ENCODE measurements at places on chromosomes 3 and 15.

DNA sequence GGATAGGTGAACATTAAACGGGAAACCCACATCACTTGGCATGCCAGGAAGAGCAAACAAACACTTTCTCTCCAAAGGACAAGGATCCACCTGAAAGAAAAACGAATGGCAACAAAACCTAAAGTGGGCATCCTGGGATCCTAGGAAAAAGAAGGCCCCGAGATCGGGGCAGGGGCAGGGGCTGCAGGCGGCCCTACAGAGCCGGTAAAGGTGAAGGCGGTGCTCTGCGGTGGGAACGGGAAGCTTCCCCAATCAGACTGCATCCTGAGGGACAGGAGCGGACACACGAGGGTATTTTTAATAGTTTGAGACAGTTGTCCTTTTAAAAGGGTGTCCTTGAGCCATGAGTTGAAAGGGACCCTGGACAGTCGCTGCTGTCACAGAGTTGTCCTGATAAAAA is 24.9 kb upstream of the GABRA5 start:
- H3K27ac ChIP-seq: no peak overlapping the region
- no peak for DNase-seq
- H3K27me3 ChIP-seq: no peaks in the 10 kb centered on the region
- no peak overlapping the region for H3K4me3 ChIP-seq
- H3K4me1 ChIP-seq: no peaks in the 10 kb centered on the region
- H3K36me3 ChIP-seq: no peaks in the 10 kb centered on the region

DNA sequence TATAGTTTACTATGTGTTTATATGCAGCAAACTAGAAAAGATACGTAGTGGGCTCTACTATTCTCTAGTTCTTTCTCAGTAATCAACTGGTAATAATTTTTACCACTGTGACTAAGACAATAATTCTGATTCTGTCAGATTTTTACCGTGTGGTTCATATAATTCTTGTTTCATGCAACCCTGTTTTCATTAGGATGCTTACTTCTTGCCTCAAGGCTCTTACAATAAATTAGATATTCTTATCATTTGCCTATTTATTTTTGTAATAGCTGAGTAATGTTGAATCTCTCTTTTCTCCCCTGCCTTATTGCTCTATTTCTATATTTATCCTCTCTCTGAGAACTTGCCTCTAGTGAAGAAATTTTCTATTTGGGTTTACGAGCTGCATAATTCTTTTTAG is 524.7 kb downstream of the NAALADL2 start:
- H3K4me3 ChIP-seq: no peak overlapping the region
- no peak overlapping the region for H3K27ac ChIP-seq
- H3K36me3 ChIP-seq: no peaks in the 10 kb centered on the region
- peak; percentile 38 for DNase-seq

GRCh38 chr15:99279827-99280226 is 28.5 kb downstream of the LRRC28 start:
- H3K4me3 ChIP-seq: no peak overlapping the region
- H3K27me3 ChIP-seq: no peaks in the 10 kb centered on the region
- no peaks in the 10 kb centered on the region for H3K36me3 ChIP-seq
- DNase-seq: no peak

- H3K36me3 ChIP-seq: no peaks in the 10 kb centered on the region
- H3K27ac ChIP-seq: no peak overlapping the region
- H3K4me3 ChIP-seq: no peak overlapping the region
- peaks cover 7% of the 10 kb centered on the region for H3K4me1 ChIP-seq
Observed at GRCh38 chr3:132253262-132253878, 63.8 kb upstream of the ACP3 start.

- peaks cover 2% of the 10 kb centered on the region for H3K27me3 ChIP-seq
- H3K36me3 ChIP-seq: no peaks in the 10 kb centered on the region
- no peak overlapping the region for H3K27ac ChIP-seq
- H3K4me1 ChIP-seq: peaks cover 40% of the 10 kb centered on the region
- H3K4me3 ChIP-seq: no peak overlapping the region
Observed at GRCh38 chr3:72271216-72271615, 486.3 kb upstream of the PROK2 start.

- H3K36me3 ChIP-seq: no peaks in the 10 kb centered on the region
- H3K4me1 ChIP-seq: peaks cover 12% of the 10 kb centered on the region
- H3K27me3 ChIP-seq: no peaks in the 10 kb centered on the region
- no peak for DNase-seq
Observed at GRCh38 chr3:106611841-106612240, 743.0 kb upstream of the CBLB start.

DNA sequence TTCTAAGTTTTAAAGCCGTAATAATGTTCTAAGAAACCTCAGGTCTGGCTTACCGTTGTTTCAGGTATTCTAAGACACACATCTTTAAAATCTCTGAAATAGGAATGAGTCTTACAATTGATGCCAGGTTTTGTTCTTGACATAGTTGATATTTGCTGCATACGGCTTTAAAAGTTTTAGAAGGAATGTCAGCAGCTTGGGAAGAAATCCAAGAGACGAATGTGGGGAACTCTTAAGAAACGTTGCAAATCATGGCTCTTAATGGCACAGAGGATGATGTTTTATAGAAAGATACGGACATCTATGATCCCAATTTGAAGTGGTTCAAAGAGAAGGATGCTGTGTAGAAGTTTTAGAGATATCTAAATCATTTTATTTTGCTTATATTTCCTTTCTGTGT is 11.5 kb downstream of the NUDT16 start:
- no peaks in the 10 kb centered on the region for H3K27me3 ChIP-seq
- no peaks in the 10 kb centered on the region for H3K36me3 ChIP-seq
- H3K4me1 ChIP-seq: no peaks in the 10 kb centered on the region
- DNase-seq: no peak

- no peak overlapping the region for H3K27ac ChIP-seq
- no peak for DNase-seq
Observed at GRCh38 chr3:60767536-60767935, 483.7 kb downstream of the FHIT start.

GRCh38 chr15:100471933-100472332 is 56.8 kb downstream of the CERS3 start:
- no peak overlapping the region for H3K27ac ChIP-seq
- H3K4me1 ChIP-seq: no peaks in the 10 kb centered on the region
- H3K4me3 ChIP-seq: no peak overlapping the region
- no peaks in the 10 kb centered on the region for H3K27me3 ChIP-seq
- DNase-seq: no peak
- H3K36me3 ChIP-seq: no peaks in the 10 kb centered on the region

DNA sequence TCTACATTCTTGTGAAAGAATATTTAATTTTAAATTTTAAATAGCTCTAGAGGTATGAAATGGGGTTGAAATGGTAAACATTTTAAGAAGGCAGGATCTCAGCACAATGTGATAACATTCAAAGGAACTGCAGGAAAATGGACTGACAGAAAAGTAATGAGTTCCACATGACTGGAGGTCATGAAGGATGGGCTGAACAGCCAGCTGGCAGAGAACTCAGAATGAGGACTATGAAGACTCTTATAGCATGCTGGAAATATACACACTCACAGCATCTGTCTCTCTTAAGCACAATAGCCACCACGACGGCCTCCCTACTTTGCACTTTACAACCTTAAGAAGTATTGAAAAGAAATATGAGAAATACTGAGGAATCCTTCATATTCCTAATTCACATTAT is 94.7 kb downstream of the TNIK start:
- DNase-seq: no peak
- no peaks in the 10 kb centered on the region for H3K27me3 ChIP-seq
- H3K36me3 ChIP-seq: no peaks in the 10 kb centered on the region
- H3K4me3 ChIP-seq: no peak overlapping the region

GRCh38 chr3:150260398-150260710 is 147.7 kb upstream of the TSC22D2 start:
- no peak overlapping the region for H3K27ac ChIP-seq
- no peaks in the 10 kb centered on the region for H3K27me3 ChIP-seq
- no peak for DNase-seq
- H3K36me3 ChIP-seq: no peaks in the 10 kb centered on the region

GRCh38 chr3:100577382-100578008 is 31.9 kb upstream of the ADGRG7 start:
- no peak overlapping the region for H3K4me3 ChIP-seq
- H3K4me1 ChIP-seq: peaks cover 5% of the 10 kb centered on the region
- DNase-seq: no peak

GRCh38 chr3:135597855-135598254 is 367.7 kb upstream of the PPP2R3A start:
- no peaks in the 10 kb centered on the region for H3K4me1 ChIP-seq
- no peaks in the 10 kb centered on the region for H3K36me3 ChIP-seq
- no peak for DNase-seq
- no peak overlapping the region for H3K27ac ChIP-seq

DNA sequence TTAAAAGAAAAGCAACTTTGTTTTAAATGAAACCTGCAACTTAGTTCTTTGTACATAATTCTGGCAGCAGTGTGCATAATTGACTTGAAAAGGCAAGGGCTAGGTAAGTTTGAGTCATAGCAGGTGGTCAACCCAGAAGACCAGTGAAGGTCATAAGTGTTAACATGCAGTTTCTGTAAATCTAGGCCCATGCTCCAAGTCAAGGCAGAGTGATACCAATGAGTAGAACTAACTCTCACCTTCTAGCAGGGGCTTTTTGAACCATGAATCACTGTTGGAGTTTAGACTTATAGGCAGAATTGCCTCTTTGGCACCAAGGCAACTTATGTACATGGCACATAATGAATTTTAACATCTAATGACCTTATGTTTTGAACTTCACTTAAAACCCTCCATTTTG is 29.5 kb upstream of the IL20RB start:
- no peak overlapping the region for H3K4me3 ChIP-seq
- H3K4me1 ChIP-seq: no peaks in the 10 kb centered on the region
- H3K27ac ChIP-seq: no peak overlapping the region
- no peak for DNase-seq

DNA sequence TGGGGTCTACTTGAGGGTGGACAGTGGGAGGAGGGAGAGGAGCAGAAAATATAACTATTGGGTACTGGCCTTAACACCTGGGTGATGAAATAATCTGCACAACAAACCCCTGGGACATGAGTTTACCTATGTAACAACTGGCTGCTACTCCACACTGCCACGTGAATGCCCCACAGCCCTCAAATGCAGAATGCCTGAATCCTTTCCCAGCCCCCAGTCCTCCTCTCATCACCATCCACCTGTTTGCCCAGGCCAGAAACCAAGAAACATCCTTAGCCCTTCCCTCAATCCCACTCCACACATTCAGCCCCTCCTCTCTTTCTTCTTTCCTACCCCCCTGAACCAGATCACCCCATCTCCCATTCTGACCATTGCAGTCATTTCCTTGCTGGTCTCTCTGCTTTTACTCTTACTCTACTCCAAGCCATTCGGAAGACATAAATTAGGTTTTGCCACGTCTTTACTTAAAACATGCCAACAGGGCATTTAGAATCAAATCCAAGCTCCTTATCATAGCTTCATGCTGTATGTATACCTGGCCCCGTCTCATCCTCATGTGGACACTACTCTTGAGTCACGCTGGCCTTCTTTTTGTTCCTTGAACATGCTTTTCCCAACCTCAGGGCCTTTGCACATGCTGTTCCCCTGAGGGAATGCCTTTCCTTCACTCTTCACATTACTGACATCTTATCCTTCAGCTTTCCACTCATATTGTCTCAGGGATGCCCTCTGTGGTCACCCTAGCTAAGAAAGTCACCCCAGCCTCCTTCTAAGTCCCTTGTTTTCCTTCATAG is 137.5 kb upstream of the ABHD17C start:
- no peaks in the 10 kb centered on the region for H3K36me3 ChIP-seq
- DNase-seq: no peak
- H3K4me3 ChIP-seq: no peak overlapping the region
- no peaks in the 10 kb centered on the region for H3K27me3 ChIP-seq
- peaks cover 8% of the 10 kb centered on the region for H3K4me1 ChIP-seq

- no peak for DNase-seq
- peaks cover 6% of the 10 kb centered on the region for H3K4me1 ChIP-seq
- H3K27ac ChIP-seq: no peak overlapping the region
- no peak overlapping the region for H3K4me3 ChIP-seq
- no peaks in the 10 kb centered on the region for H3K36me3 ChIP-seq
- H3K27me3 ChIP-seq: no peaks in the 10 kb centered on the region
Observed at GRCh38 chr15:88400591-88401250, 66.5 kb downstream of the MRPL46 start.

GRCh38 chr3:17399586-17399985 is 342.8 kb downstream of the TBC1D5 start:
- DNase-seq: no peak
- H3K4me3 ChIP-seq: no peak overlapping the region
- H3K4me1 ChIP-seq: no peaks in the 10 kb centered on the region
- no peaks in the 10 kb centered on the region for H3K27me3 ChIP-seq

GRCh38 chr3:183114384-183115178 is 15.3 kb upstream of the MCCC1 start:
- H3K27ac ChIP-seq: no peak overlapping the region
- no peaks in the 10 kb centered on the region for H3K36me3 ChIP-seq
- no peaks in the 10 kb centered on the region for H3K4me1 ChIP-seq
- H3K27me3 ChIP-seq: peaks cover 40% of the 10 kb centered on the region
- H3K4me3 ChIP-seq: no peak overlapping the region
- no peak for DNase-seq

DNA sequence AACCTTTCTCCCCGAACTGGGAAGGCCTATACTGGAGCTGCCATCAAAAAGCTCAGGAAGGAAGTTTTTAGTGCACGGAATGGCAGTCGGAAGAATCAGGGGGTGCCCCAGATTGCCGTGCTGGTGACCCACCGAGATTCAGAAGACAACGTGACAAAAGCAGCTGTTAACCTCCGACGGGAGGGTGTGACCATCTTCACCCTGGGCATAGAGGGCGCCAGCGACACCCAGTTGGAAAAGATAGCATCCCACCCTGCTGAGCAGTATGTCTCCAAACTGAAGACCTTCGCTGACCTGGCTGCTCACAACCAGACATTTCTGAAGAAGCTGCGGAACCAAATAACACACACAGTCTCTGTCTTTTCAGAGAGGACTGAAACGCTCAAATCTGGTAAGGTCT is 48.2 kb downstream of the COL6A6 start:
- no peaks in the 10 kb centered on the region for H3K4me1 ChIP-seq
- H3K4me3 ChIP-seq: no peak overlapping the region
- no peaks in the 10 kb centered on the region for H3K27me3 ChIP-seq
- no peak overlapping the region for H3K27ac ChIP-seq
- H3K36me3 ChIP-seq: no peaks in the 10 kb centered on the region

GRCh38 chr3:27943106-27943505 is 221.0 kb upstream of the EOMES start:
- DNase-seq: no peak
- no peak overlapping the region for H3K27ac ChIP-seq
- no peaks in the 10 kb centered on the region for H3K4me1 ChIP-seq
- no peaks in the 10 kb centered on the region for H3K36me3 ChIP-seq
- H3K4me3 ChIP-seq: no peak overlapping the region

GRCh38 chr3:156102267-156102931 is 18.0 kb upstream of the KCNAB1 start:
- no peaks in the 10 kb centered on the region for H3K4me1 ChIP-seq
- peaks cover 3% of the 10 kb centered on the region for H3K27me3 ChIP-seq
- no peak for DNase-seq
- no peak overlapping the region for H3K4me3 ChIP-seq
- H3K27ac ChIP-seq: no peak overlapping the region
- H3K36me3 ChIP-seq: no peaks in the 10 kb centered on the region

DNA sequence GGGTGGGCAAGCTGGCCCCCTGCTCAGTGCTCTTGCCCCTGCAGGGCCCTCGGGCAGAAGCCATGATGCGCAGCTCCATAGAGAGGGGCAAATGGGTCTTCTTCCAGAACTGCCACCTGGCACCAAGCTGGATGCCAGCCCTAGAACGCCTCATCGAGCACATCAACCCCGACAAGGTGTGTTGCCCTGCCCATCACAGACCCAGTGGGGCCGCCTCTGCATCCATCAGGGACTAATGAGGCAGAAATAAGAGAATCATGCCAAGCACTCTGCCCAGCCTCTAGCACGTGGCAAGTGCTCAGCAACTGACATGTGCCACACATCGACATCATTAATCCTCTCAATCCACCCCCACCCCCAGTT is 49.4 kb downstream of the SEMA3G start:
- H3K27ac ChIP-seq: no peak overlapping the region
- no peak for DNase-seq
- H3K27me3 ChIP-seq: no peaks in the 10 kb centered on the region
- no peak overlapping the region for H3K4me3 ChIP-seq
